ENCODE measurements at places on chromosomes 3 and 15.
A peak's percentile ranks its signal among the peaks of the same experiment; 100 is the strongest.

DNA sequence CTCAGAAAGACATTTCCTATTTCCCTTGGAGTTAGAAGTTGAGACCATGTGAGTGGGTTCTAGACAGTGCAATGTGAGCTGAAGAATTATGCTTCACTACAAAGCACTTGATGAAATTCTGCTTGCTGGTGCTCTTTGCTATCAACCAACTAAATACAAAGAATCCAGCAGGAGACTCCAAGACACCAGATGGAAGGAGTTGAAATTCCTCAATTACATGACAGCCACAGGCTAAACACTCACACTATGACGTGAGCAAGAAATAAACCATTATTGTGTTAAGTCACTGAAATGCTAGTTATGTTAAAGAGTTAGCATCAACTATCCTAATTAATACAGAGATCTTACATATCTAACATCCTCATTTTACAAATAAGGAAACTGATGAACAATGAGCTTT, 8.2 kb upstream of the MAP4 start:
- DNase-seq = no peak

GRCh38 chr3:196640297-196641018, 964 bp downstream of the NRROS start:
- no peak for DNase-seq

- no peak for DNase-seq
Measured at GRCh38 chr3:5054098-5054497, 68.0 kb upstream of the ARL8B start.

DNA sequence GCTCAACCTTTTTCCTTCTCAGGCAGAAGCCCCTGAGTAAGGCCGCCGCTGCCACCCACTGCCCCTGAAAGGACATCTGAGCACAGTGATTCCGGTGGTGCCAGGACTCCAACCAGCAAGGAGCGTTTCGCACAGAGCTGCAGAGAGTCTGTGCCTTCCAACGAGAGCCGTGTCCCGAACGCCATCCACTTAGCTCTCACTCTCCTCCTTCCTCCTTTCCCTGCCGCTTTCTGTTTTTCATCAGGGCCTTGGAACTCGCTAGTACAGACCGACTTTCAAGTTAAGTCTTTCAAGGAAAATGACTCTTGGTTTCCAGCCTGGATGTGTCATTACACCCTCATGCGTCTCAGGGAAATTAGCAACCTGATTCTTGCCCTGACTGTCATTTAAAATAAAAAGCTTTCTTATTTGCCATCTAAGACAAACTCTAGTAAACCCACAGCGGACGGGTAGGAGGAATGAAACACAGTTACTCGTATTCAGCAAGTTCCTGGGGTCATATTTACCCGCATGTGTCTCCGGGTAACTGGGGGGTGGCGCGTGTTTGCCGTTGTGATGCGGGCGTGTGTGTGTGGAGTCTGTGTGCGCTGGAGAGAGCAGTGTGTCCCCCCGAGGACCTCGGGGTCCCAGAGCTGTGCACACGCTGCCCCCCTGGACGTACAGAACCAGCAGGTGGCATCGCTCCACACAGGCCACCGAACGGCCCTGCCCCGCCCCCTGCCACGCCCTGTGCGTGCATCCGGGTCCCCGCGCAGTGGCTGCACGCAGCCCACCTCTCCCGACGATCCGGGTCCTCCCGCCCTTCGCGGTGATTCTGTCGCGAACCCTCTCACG, 30.4 kb upstream of the ALDH1A3 start:
- no peak for DNase-seq

DNA sequence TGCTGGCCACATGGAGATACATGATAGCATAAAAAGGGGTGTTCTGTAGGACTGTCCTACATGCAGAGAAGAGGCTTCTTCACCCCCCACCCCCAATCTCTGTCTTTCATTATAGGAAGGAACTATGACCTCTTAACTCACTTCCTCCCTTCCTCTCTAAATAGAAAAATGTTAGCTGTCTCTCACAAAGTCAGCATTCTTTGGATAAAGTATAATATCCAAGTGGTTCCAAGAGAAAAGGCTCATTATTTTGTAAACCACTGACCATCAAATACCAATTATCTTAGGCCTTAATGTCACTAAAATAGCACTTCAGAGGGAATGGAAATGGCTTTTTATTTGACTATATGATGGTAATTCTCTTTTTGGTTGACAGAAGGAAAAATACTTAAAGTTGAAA, 95.3 kb upstream of the SLC2A2 start:
- no peak for DNase-seq

GRCh38 chr3:136305879-136306278, 55.7 kb downstream of the PCCB start:
- DNase-seq = no peak

GRCh38 chr15:58361273-58361759, 70.5 kb upstream of the LIPC start:
- no peak for DNase-seq

DNA sequence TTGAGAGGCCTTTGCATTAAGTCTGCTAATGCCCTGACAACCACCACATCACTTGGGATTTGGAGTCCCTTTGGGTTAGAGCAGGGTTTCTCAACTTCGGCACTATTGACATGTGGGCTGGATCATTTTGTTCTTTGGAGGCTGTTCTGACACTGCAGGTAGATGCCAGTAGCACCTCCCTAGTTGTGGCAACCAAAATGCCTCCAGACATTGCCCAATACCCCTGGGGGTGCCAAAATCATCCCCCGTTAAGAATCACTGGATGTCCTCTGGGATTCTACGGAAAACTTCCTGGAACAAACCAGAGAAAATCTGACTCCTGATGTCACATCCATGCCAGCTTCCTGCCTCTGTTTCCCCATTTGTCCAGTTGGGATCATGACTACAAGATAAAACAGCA, 37.2 kb upstream of the BLM start:
- DNase-seq = no peak

DNA sequence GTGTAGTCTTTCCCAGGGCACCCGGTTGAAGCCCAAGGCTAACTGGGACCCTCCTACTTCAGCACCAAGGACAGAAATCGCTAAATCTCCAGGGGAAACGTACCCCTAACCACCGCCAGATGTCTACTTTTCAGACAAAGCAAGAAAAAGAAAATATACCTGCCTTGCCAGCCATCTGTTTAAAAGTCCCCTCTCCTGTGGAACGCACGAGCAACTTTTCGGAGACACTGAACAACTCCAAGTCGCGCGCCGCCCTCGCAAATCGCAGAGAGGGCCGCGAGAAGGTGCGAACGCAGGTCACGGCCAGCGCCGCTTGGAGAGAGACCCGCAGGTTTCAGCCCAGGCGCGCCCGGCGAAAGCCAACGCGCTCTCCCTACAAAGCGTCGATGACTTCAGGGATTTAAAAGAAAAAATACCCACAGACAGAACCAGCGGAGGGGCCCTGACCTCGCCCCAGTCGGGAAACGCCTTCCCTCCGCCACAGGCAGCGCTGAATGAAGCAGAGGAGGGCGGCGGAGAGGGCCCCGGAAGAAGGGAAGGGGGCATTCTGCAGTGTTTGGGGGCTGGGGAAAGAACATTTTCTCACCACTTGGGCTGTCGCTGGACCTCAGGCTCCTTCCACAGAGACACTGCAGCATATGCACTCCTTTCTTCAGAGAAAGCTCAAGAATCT, 213.1 kb downstream of the FGF12 start:
- no peak for DNase-seq

GRCh38 chr3:97108136-97108535, 293.7 kb downstream of the EPHA6 start:
- DNase-seq = no peak

DNA sequence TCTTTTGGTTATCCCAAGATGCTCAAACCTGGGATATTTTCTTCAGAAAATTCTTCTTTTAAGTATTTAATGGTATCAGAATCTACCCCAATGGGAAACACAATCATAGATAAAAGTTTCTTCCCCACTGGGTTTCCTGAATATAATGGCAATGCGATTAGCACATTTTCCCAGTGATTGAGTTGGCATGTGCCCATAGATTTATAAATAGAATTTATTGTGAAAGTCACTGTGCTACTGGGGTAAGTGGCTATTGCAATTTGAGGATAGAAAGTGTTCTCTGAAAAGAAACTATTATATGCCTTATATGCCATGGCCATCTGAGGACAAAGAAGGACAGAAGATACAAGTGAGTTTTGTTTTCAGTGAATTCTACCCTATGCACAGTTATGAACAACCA, 99.0 kb upstream of the RBMS3 start:
- DNase-seq = no peak

- DNase-seq = peak; percentile 60
Measured at GRCh38 chr15:67884514-67885174, 44.8 kb upstream of the RNU6-1 start.

DNA sequence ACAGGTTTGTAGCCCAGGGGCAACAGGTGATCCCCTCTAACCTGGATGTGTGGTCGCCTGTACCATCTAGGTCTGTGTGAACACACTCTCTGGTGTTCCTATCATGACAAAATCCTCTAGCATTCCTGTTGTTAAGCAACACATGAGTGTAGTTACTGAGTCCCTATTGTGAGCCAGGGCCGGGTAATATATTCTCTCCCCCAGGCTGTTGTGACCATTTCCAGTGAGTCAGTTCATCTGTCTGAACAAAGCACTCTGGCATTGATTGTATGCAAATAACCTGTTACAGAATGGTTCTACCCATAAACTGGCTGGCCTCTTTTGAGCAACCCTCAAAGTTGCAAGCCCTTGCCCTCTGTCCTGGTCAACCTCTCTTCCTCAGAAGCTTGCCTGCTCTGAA, 2.6 kb upstream of the FLNB start:
- DNase-seq = no peak

DNA sequence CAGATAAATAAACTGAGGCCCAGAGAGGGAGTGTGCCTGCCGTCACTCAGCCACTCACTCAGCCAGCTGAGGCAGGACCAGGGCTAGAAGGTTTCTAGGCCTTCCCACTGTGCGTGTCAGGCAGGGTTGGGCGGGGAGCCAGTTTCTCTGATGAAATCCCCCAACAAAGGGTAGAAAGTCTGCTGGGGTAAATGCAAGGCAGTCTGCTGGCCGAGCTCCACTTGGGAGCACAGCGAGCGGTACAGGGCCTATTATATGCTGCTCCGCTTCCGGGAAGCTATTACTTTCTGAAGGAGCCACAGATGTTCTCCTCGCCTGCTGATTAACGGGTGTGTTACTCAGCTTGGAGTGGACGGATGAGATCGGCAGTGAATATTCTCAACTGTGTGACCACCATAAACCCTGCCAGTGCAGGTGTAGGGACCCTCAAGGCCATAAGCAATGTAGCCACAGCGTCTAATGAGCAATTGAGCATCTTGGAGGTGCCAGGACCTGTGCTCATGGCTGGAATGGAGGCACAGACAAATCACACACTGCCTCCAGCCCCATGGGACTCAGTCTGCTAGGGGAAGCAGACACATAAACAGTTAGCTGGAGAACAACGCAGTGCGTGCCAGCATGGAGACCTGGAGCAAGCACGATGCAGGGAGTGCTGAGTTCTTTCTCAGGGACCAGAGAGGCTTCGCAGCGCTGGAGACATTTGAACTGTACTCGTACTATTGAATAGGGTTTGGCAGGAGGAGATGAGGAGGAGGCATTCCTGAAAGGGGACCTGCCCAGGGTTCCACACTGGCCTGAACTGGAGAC, 42.1 kb downstream of the CORO2B start:
- peak; percentile 90 for DNase-seq

DNA sequence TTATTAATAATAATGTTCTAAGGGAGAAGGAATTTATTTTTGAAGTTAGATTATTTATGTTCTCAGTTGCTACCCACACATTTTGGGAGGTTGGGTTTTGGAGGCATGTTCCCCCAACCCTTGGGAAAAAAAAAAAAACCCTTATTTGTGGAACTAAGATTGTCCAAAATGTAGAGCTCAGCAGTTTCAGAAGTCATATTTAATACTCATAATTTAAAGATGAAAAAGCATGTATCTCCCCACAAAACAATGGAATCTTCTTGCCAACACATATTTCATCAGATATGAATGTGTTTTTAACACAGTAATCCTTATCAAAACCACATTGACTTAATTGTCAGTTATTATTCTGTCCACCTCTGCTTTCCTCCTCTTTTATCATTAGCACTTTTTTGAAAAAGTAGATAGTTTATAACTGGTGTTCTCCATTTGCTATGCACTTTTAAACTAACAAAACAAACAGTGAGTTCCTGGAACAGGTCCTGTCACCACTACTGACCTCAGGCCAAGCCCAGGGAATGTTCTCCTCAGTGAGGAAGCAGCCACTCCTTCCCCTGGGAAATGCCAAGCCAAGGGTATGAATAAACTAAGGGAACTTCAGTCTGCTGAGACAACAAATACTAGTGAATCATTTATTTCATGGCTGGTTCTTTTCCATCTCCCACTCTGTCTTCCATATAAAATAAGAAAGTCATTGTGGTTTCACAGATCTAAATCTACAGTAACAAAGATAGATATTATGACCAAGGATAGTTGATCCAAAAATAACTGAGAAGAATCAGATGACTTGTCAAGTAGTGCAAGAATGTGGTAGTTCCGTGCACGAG, 414.4 kb upstream of the ALCAM start:
- DNase-seq = no peak

- no peak for DNase-seq
Measured at GRCh38 chr3:132038198-132038825, 3.5 kb upstream of the CPNE4 start.

GRCh38 chr3:71779674-71780377, 5.1 kb downstream of the PROK2 start:
- DNase-seq = no peak

DNA sequence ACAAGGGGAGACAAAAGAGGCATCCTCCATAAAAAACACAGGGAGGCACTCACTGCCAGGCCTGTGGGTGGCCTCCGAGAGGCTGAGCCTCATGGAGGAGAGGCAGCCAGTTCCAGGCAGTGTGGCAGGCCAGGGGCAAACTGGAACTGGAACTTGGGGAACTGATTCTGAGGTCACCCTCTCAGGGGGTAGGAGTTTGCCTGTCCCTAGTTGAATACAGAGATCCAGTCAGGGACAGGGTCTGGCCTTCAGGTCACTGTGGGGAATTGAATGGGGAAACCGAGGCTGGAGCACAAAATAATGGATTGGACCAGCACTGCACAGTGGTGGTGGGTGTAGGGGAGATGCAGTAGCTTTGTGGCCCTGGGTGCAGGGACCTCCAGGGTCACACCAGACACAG, 58.7 kb downstream of the TPRA1 start:
- no peak for DNase-seq

DNA sequence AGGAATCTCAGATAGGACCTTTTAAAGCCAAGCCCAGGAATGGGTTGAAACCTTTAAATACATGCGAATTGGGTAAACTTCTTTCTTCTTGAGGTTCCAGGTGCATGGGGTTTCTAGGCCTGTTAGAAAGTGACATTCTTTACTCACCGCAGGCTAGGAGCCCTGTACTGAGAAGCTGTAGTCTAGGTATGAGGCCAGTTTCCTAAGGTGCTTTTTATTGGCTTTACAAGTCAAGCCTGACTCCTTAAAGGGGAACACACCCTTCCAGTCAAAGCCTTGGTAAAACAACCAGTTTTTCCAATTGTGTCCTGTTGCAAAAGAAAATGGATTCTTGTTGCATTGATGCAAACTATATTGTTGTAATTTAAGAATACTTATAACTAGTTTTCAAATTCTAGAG, 76.1 kb upstream of the ATP11B start:
- DNase-seq = no peak

GRCh38 chr3:54685213-54685612, 242.6 kb downstream of the LRTM1 start:
- DNase-seq = no peak

GRCh38 chr3:141011232-141011996, 39.7 kb upstream of the SPSB4 start:
- DNase-seq = peak; percentile 35

All from amygdala (tissue), 56 donors.